Sigmoid colon (tissue), 7 donors: ENCODE measurements at places on chromosomes 13 and 19. TPM values are rescaled to one million over a fixed set of nuclear protein-coding genes. Genes with fewer than 3 reads are reported as not detected.

The RFPL4A gene
- total RNA-seq, result not detected

The GJB2 gene
- not detected for total RNA-seq

The STOML3 gene
- not detected for total RNA-seq

The GFY gene
- total RNA-seq, result not detected

The ZNF99 gene
- under 0.01 TPM for total RNA-seq

The GRIN2D gene
- total RNA-seq, result under 0.01 TPM

The SERPINE3 gene
- not detected for total RNA-seq

The ARGLU1 gene
- 196 TPM for total RNA-seq

The DLL3 gene
- not detected for total RNA-seq

The DOCK9 gene
- 126 TPM for total RNA-seq

The C19orf85 gene
- not detected for total RNA-seq

The ZNF222 gene
- total RNA-seq, result 1.9 TPM

The MAG gene
- total RNA-seq, result not detected

The PSG3 gene
- total RNA-seq, result not detected

The POLR2E gene
- total RNA-seq, result 82.0 TPM
